Hematopoietic multipotent progenitor cell treated with erythropoietin and hydrocortisone succinate and interleukin-3 and kit ligand, for 8 days (in vitro differentiated cells): ENCODE measurements at places on chromosomes 7 and 10.
A peak's percentile ranks its signal among the peaks of the same experiment; 100 is the strongest.

GRCh38 chr7:92464515-92464914 lies 13.2 kb downstream of the ERVW-1 start:
- no peak for DNase-seq

GRCh38 chr7:1562597-1563051 lies 6.6 kb upstream of the TMEM184A start:
- DNase-seq: no peak

GRCh38 chr7:82559193-82559805 lies 115.7 kb upstream of the CACNA2D1 start:
- DNase-seq: no peak

GRCh38 chr7:149624006-149624405 lies 126.4 kb upstream of the ZNF746 start:
- DNase-seq: peak; percentile 39

- no peak for DNase-seq
Observed at GRCh38 chr7:46979439-46979838, 602.5 kb downstream of the TNS3 start.

GRCh38 chr7:8338206-8338605 lies 76.2 kb upstream of the ICA1 start:
- no peak for DNase-seq

DNA sequence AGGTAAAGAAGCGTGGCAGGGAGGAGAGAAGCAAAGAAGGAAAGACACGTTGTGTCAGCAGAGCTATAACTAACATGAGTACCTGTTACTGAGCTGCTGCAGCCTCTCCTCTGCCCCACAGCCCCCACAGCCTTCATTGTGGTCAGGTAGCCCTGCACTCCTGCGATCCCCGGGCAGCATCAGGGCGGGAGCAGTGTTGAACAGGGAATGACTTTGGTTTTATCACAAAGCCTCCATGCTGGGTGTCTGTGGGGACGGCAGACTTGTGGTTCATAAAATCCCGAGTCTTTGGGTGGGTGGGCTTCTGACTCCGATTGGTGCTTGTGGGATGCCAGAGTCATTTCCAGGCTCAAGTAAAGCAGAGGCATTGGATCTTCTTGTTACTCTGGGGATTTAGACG lies 14.8 kb upstream of the PRKAG2 start:
- no peak for DNase-seq

GRCh38 chr7:115249080-115249479 lies 327.2 kb downstream of the MDFIC start:
- no peak for DNase-seq

DNA sequence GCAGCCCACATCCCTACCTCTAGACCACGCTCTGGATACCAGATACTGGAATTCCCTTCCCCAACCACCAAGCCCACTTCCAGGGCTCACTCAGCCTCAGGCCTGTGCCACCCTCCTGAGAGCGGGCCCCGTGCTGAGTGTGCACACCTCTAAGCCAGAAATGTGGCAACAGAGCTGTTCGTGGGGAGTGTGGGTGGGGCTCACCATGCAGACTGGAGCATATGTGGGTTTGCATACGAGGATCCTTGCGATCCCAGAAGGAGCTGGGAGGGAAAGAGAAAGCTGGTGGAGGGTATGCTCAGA lies 13.0 kb upstream of the LIMK1 start:
- DNase-seq: no peak

DNA sequence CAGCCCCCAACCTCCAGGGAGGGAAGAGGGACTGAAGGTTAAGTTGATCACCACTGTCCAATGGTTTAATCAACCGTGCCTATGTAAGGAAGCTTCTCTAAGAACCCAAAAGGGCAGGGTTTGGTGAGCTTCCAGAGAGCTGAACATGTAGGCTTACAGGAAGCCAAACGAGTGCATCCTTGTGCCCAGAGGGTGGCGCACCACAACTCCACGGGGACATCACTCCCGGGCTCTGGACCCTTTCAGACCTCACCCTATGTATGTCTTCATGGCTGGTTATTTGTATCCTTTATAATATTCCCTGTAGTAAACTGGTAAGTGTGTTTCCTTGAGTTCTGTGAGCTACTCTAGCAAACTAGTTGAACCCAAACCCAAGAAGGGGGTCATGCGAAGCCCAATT lies 11.5 kb upstream of the NFKB2 start:
- peak; percentile 19 for DNase-seq

DNA sequence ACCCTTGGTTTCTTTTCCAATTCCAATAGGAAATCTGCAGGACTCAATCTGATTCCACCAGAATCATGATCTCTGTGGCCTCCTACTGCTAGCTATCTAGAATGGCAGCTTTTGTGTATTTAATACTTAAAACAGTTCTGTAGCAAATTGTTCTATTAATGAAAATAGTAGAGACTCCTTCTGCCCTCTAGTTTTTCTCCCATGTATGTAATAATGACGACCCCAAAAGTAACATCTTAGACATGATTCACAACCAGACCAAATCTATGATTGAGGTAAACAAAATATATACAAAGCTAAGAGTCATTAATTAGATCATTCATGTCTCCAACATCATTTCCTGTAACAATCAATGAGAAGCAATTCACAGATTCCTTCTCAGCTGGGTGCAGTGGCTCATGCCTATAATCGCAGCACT lies 259.1 kb upstream of the MKLN1 start:
- DNase-seq: no peak

GRCh38 chr10:113232928-113233511 lies 283.0 kb downstream of the TCF7L2 start:
- no peak for DNase-seq

- DNase-seq: no peak
Observed at GRCh38 chr7:158050978-158051651, 536.5 kb downstream of the PTPRN2 start.

DNA sequence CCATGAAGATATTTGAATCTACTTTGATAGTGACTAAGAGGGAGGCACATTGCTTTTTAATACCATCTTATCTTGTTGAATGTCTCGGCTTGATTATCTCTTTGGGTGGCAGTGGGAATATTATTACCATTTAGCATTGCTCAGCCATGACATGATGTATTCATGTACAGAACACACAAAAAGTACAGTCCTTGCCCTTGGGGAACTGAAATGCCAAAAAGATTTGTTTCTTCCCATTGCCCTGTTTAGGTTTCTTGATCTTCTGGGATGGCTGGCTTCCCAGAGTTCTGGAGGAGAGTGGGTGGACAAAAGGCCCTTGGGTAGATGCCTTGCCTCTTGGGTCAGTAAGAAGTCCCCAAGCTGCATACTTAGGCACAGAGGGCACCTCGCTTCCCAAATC lies 23.8 kb downstream of the SUFU start:
- no peak for DNase-seq

DNA sequence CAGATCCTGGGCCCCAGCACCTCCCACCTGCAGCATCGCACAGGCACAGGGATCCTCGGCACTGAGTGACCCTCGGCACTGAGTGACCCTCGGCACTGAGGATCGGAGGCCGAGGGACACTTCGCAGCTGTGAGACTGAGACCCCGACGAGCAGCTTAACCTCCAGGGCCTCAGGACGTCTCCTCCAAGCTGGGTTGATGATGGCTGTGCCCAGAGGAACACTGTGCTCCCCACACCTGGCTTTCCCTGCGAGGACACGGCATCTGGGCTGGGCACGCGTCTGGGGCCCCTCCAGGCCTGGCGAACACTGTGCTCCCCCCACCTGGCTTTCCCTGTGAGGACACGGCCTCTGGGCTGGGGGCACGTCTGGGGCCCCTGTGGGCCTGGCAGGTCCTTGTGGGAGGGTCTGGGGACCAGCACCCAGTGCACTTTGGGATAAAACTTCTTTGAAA lies 158.3 kb upstream of the PPP2R2D start:
- DNase-seq: no peak

- no peak for DNase-seq
Observed at GRCh38 chr7:37758501-37759045, 75.0 kb downstream of the GPR141 start.

DNA sequence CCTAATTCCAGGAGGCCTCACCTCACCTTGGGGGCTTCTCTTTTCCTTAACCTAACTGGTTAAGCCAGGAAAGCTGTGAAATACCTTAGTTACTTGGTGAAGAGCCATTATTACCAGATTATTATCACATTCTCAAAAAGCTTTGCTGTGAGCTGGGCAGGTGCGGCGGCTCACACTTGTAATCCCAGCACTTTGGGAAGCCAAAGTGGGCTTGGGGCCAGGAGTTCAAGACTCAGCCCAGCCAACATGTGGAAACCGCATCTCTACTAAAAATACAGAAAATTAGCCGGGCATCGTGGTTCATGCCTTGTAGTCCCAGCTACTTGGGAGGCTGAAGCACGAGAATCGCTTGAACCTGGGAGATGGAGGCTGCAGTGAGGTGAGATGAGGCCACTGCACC lies 102.4 kb upstream of the KLF6 start:
- no peak for DNase-seq
